ENCODE measurements at places on chromosomes 11 and 22.

GRCh38 chr11:76175783-76176182, 30.5 kb downstream of the WNT11 start:
- no peak for DNase-seq

DNA sequence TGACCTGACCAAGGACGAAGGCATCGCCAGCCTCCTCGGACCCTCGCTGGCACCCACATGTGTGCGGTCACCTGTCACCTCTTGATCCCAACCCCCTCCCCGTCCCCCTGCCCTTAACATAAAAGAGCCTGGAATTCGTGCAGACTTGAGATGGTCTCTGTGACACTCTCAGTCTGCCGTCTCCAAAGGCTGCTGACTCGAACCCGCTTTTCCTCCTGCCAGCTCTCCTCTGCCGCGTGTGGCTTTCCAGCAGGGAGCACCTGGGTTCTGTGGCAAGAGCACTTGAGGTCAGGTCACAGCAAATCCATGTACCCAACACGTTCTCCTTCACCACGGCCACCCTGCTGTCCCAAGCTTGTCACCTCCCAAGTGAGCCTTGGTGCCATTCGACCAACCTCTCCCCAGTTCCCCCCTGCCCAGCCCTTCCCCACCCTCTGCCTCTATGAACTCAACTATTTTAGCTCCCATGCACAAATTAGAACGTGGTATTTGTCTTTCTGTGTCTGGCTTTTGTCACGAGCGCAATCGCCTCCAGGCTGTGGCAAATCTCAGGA, 207.6 kb downstream of the BRD1 start:
- DNase-seq: no peak

DNA sequence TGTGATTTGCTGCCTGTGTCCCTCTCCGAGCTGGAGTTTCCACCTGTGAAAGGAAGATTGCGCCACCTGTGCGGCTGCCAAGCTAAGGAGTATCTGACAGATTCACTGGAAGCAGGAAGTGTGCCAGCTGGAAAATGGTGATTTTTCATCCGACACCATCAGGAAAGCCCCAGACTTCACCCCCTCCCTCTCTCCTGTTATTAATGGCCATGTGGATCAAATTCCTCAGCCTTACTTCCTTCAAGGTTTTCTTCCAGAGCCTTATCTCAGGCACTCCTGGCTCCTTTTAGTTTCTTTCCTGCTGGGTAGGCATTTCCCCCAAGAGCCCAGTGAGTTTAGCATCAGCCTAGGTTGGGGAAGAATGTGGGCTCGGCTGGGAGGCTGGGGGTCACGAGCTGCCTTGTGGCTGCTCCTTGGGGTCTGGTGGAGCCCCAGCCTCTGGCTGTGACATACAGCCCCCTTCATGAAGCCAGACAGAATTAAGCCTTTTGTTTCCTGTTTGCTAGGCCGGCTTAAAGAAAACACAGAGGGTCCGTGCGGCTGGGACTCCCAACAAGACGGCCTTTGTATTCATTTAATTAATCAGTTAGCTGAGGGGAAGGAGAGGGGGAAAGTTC, 37.1 kb downstream of the PKNOX2 start:
- DNase-seq: no peak

DNA sequence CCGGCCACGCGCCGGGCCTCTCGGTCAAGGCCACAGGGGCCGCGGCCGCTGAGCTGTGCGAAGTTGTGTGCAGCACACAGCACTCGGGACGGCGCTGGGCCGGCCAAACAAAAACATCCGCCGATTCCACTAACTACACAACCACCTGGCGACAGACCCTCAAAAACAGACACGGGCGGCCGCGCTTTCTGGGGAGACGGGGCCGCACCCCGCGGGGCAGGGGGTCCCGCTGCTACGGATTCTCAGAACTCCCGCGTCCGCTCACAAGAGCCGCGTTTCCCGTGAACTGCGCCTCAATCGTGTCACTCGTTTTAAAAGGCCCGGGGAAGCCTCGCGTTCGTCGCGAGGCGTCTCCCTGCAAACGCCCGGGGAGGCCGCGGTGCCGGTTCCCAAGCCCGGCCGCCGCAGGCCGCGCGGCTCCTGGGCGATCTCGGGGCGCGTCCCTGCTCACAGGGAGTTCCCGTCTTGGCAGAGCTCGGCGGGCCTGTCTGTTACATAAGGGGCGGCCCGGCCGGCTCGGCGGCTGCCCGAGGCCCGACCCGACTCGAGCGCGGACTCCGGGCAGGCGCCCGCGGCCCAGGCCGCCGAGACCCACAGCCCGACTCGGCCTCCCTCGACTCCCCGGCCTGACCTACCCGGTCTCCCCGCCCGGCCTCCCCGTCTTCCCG, 936 bp downstream of the BRD1 start:
- DNase-seq: peak; percentile 29

- DNase-seq: peak; percentile 17
These were observed 819 bp upstream of the KCNQ1OT1 start for GRCh38 chr11:2700415-2701211.

GRCh38 chr22:50308986-50309600, 1.6 kb upstream of the PLXNB2 start:
- DNase-seq: no peak

DNA sequence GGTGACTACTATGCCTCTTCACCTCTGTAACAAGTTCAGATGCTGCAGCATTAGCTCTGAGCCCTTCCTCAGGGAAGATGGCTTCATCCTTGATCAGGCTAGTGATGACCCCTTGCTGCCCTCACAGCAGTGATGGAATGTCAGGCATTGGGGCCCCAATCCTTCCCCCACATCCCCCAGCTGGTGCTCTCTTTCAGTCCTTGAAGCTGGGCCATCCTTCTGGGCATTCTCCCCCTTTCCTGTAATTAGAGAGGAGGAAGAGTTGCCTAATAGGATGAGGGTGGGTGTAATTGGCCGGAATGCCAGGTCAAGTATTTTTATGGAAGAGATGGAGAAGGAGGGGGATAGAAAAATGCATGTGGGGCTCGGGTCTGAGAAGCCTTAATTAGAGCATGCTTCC, 62.6 kb downstream of the TRAF6 start:
- no peak for DNase-seq

GRCh38 chr11:120170741-120171261, 32.9 kb upstream of the TRIM29 start:
- no peak for DNase-seq

DNA sequence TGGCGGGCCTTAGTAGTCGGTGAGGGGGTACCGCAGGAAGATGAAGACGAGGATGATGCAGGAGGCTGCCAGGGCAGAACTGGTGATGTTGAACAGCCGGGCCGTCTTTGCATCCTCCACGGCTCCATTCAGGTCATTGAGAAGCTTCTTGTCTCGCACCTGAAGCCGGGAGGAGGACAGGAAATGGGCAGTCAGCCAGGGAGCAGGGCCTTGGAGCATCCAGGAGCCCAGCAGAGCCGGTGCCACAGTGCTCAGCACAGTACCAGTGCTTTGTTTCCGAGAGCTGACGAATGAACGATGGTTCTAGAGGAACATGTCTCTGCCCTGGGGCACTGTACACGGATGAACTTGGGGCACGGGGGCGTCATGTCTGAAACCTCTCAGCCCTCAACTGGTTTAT, 15.1 kb downstream of the IFITM10 start:
- no peak for DNase-seq

- no peak for DNase-seq
These were observed 79.4 kb upstream of the LMO1 start for GRCh38 chr11:8342821-8343681.

DNA sequence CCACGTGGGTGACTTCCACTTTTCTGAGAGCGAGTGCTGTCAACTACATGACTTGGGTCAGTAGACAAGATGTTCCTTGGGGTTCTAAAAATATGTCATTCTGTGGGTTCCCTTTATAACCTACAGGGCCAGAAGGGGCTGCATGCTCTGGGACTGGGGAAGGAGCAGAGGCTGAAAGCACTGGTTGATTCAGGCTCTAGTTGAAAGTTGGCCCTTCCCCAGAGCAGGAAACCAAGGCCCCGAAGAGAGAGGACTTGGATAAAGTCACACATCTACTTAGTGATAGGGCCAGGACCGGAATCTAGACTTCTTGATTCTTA, 9.9 kb downstream of the ADAMTS15 start:
- DNase-seq: no peak

DNA sequence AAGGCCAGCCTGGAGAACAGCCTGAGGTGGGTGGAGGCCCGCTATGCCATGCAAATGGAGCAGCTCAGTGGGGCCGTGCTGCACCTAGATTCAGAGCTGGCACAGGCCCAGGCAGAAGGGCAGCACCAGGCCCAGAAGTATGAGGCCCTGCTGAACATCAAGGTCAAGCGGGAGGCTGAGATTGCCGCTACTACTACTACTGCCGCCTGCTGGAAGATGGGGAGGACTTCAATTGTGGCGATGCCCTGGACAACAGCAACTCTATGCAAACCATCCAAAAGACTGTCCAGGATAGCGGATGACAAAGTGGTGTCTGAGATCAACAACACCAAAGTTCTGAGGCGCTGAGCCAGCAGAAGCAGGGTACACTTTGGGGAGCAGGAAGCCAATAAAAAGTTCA, 3.1 kb upstream of the TMEM218 start:
- no peak for DNase-seq

DNA sequence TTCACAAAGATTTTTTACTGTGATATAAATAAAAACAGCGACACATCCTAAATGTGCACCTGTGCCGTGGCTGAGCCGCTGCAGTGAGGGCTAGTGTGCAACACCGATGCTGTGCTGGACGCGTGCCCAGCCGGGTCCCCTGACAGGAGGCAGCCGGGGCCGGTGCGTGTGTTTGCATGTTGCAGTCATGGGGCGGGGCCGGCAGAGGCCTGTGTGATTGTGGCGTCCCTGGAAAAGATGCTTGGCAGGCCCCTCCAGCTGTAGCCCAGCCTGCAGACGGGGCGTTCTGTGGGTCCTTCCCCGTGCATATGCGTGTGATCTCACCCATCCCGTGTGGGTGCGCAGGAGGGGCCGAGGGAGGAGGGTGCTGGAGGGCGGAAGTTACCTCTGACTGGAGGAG, 30.6 kb downstream of the MUC6 start:
- DNase-seq: no peak

GRCh38 chr11:35261197-35261596, 122.2 kb downstream of the CD44 start:
- DNase-seq: no peak

- no peak for DNase-seq
These were observed 44.2 kb upstream of the FADD start for GRCh38 chr11:70158757-70159389.

DNA sequence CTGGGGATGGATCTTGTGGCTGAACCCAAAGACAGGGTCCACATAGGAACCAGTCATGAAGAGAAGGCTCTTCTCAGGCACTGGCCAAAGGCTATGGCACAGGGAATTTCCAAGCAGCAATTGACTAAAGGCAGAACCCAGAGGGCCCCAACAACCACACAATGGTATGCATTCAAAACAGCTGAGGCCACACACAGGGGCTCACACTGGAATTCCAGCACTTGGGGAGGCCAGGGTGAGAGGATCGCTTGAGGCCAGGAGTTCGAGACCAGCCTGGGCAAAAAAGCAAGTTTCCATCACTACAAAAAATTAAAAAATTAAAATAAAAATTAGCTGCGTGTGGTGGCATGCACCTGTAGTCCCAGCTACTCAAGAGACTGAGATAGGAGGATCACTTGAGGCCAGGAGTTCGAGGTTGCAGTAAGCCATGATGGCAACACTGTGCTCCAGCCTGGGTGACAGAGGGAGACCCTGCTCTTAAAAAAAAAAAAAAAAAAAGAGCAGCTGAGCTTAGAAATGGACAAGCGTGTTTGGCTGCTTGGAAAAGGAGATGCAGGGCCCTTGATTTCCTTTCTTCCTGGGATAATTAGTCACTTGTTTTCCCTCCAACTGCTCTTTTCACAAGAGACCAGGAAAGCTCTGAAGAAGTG, 44.6 kb downstream of the MYH9 start:
- DNase-seq: no peak

- DNase-seq: no peak
These were observed 22.9 kb downstream of the RPUSD4 start for GRCh38 chr11:126188332-126189108.

DNA sequence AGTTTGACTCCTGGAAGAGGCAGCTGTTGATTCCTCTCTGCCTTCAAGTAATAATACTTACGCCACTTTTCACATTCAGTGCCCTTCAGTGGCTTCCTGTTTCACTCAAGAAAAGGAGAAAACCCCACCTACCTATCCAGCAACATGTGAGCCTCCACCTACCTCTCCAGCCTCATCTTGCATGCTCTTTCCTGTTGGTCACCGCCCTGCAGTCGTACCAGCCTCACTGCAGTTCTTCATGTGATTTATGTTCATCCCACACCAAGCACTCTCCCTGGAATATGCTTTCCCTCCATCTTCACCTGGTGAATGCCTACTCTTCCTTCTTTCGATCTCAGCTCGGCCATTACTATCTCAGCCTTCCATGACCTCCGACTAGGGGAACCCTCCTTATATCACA, 21.8 kb upstream of the YWHAH start:
- no peak for DNase-seq

DNA sequence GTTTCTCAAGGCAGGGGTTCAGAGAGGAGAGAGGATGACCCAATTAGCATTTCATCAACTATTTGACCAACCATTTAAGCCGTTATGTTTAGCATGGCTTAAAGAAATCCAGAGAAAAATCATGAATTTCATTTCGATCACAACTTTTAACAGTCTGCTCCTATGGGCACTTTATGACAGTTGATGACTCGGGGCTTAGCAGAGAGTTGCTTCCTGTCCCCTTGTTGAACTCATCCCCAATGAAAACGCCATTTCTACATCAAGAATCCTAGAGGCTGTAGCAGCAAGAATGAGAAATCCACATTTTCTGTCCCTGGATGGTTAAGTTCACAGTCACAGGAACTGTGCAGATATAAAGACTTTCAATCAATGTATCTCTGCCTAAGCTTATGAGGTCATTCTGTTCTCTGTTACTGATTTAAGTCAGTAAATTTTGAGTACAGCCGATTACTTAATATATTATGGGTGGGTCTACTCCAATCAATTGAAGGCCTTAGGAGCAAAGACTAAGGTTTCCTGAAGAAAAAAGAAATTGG, 81.1 kb downstream of the BDNF start:
- DNase-seq: no peak

GRCh38 chr11:130580372-130580771, 131.9 kb downstream of the ADAMTS15 start:
- no peak for DNase-seq

GRCh38 chr11:95147364-95147905, 57.8 kb downstream of the ENDOD1 start:
- DNase-seq: no peak

GRCh38 chr11:75445315-75445953, 12.4 kb upstream of the KLHL35 start:
- peak; percentile 46 for DNase-seq

DNA sequence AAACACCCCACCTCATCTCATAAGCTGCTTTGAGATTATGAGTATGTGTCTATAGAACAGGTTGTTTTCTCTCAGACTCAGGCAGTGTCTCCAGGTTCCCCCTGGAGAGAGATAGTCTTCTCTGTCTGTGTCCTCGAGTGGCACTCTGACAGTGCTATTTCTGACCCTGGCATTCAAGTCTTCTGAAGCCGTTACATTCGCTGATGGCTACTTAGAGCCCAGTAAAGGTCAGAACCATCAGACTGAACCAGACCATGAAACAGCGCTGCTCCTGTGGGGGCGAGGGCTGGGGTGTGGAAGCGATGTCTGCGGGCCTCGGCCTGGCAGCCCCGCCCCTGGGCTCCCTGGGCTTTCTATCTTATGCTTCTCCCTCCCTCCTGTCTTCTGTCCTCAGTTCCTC, 23.5 kb downstream of the SHISA8 start:
- no peak for DNase-seq

All from activated T-helper 1 cell treated with anti-CD3 and anti-CD28 coated beads, Interleukin-12 subunit alpha, Interleukin-12 subunit beta, Interleukin-2, Interleukin-4 antibody, amounts not matched to agents 30 ng/mL and 10 ng/mL and 1 ng/mL, durations not matched to agents 14 hours and 24 hours and 36 hours (primary cell).